Activated gamma-delta T cell treated with anti-CD3 and anti-CD28 coated beads, Interleukin-2, amount 50 U/mL, for 16 hours (primary cell): ENCODE measurements at places on chromosomes 12 and 14.

- DNase-seq: no peak
Measured at GRCh38 chr14:74771399-74771798, 8.3 kb downstream of the YLPM1 start.

DNA sequence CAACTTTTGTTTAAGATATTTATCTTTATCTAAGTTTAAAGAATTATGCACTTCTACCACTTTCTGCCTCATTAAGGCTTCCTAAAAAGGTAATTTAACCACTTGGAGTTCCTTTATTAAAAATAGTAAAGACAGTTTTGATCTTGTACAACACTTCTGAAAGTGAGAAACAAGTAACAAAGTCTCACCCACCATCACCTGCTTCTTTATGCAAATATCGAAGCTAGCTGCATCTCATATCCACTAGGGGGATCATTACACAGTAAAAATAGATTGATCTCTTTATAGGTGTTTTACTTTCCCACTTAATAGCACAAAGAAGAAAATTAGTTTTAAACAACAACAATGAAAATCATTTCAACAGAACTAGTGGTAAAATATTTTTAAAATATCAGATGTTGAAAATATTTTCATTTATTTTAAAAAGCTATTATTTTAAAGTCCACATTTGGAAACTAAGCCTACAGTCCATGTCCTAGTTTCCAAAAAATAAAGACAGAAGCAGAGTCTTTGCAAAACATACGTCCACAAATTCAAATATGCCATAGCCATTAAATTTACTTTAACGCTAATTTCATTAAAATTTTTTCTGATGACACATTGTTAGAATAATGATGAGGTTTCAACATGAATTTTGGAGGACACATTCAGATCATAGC, 160.0 kb upstream of the SOX5 start:
- no peak for DNase-seq

DNA sequence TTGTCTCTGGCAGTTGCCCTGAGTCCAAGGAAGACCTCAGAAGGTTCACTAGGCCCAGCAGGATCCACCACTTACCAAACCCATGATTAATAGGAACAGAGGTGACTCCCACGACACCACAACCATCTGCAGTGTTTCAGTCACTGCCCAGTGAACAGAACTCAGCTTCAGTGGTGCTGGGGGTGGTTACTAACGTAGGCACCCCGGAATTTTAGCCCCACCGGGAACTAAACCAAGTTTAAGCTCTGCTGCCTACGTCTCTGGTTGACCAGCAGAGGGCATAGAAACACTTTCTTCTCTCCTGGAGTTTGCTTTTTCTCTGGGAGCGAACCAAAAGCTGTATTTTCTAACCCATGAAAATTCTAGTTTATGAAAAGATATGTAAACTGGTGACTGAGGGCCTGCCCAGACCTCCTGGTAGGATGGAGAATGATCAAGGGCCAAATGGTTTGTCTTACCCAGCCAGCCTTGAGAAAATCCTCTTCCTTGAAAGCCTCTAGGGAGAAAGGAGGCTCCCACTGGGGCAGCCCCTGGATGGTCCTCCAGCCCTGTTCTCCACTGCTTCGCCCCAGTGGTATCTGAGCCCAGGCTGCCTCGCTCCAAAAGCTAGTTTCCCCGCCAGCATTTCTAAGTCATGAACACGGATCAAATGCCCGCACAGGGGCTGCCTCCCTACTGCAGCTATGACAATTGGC, 379.8 kb downstream of the DPF3 start:
- no peak for DNase-seq

GRCh38 chr12:107318806-107319532, 225.6 kb upstream of the CRY1 start:
- no peak for DNase-seq

- DNase-seq: no peak
Measured at GRCh38 chr12:38782359-38782758, 123.0 kb downstream of the CPNE8 start.

GRCh38 chr12:7989827-7990491, 42.6 kb upstream of the FOXJ2 start:
- DNase-seq: peak; percentile 42

DNA sequence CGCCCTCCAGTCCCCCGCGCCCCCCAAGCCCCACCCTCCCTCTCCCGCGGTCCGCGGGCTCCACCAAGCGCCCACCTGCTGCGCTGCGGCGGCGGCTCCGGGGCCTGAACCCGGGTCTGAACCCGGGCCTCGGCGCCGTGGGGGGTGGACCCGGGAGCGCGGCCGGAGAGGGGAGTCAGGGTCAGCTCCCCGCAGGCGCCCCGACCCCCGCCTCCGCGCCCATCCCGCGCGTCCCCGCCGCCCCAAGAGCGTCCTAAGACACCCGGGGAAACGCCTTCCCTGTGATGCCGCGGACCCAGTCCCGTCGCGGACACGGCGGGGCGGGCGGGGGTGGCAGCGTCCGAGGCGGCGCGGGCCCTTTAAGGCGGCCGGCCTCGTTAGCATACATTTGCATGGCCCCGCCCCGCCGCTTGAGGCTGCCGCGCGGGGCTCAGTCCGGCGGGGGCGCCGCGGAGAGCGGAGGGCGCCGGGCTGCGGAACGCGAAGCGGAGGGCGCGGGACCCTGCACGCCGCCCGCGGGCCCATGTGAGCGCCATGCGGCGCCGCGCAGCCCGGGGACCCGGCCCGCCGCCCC, at the start of gene MMP17:
Gene MMP17, plus strand, starts transcription at position 433 of the 574 bp plus-strand sequence. Its CDS starts 102 bp downstream, at position 535.
- DNase-seq: no peak

DNA sequence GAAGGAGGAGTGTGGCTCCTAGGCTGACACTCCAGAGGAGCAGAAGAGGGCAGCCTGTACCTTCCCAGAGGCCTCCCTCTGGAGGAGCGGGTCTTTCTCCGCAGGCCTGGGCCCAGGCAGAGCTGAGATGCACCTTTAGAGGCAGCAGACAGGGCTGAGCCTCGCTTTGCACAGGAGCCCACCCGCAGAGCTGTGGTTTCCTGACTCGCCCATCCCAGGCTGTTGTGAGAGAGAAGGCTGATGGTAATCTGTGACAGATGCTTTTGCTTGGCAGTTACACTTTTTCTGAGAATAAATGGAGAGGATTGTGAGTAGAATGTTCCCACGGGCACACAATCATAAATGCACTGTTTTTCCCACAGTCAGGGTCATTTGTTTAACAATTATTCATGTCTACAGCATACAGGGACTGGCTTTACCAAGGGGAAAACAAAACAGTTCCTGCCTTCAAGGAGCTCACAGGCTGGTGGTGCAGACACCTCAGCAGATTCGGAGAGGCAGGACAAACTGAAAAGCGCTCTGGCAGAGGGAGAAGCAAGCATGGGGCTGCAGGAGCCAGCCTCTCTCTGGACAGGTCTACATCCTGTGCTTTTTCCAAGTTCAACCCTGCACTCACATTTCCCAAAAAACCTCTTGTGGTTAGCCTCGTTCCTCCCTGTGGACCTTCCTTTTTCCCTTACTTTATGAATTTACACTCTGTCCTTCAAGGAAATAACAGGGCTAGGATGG, 13.9 kb downstream of the EVL start:
- peak; percentile 73 for DNase-seq
